Effector CD4-positive, alpha-beta T cell (primary cell): ENCODE measurements at places on chromosomes 2 and 18.

GRCh38 chr2:201084863-201085262 lies 13.1 kb downstream of the NDUFB3 start:
- DNase-seq, result no peak

- no peak for DNase-seq
Observed at GRCh38 chr18:49030138-49030537, 79.4 kb upstream of the SMAD7 start.

DNA sequence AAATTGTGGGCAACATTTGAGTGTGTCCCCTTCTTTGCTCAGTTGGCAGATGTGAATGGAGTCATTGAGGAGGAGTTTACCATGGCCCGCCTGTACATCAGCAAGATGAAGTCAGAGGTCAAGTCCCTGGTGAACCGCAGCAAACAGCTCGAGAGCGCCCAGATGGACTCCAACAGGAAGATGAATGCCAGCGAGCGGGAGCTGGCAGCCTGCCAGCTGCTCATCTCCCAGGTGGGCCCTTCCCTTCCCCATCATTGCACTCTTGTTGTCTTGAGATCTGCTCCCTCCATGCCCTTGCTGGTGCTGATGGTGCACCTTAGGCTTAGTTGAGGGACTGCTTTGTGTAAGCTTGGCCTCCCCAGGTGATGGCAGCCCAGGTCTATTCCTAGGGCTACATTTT lies 47.5 kb upstream of the LYPD6B start:
- no peak for DNase-seq

DNA sequence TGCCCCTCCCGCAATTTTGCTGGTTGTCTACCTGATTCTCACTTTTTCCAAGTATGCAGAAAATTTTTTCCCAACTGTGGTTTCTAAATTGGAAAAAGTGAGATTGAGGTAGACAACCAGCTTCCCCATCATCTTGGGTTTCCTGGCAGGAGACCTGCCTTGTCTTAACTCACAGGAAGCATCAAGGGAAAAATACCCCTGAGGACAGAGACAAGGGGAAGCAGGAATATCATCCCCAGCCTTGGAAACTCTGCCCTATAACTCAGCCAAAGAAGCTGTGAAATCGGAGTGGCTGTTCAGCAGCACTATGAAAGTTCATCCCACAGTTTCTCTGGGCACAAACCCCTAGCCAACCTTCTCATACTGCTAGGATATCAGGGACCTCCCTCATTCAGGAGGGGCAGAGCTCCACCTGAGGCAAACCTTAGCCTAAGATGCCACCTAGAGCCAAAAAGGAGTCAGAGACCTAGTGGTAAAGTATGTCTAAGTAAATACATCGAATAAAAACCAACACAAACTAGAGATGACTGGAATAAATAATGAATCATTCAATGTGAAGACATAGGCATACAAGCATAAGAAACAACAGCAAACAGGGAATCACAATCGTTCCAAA lies 68.2 kb downstream of the ZSWIM2 start:
- DNase-seq, result no peak

DNA sequence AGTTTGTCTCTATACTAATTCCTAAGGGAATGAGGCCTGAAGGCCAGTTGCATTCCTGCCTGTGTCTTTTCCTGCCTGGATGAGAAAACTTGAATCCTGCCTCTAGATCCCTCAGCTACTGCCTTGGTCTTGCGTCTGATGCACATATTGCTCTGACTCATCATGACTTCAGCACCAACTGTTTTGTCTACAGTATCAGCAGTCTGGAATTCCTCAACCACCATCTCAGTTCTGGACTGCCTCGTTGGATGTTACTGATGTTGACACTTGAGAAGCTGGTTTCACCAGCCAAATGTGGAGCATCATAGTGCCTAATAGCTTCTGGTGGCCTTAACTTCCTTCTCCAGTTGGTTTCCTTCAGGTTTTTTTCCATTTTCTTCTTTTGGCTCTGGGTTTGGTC lies 211.0 kb downstream of the CTNNA2 start:
- DNase-seq, result no peak

- DNase-seq, result no peak
Observed at GRCh38 chr2:89837962-89838625, 1146.6 kb downstream of the RPIA start.

DNA sequence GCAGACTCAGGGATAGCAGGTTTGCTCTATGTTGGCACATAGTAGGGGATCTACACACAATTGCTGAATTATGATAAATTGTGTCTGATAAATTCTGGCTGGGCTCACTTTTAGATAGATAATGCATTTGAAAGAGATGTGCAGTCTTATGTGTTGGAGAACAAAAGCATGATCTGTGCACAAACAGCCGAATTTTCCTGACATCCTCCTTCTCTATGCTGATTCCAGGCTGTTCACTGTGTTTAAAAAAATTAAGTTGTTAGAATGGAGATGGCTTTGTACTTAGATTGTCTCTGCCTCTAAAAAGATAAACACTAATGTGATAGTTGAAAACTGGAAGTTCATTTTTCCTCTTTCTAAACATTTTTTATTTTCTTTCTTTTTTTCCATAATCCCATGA lies 2.1 kb downstream of the CERS6 start:
- no peak for DNase-seq

- no peak for DNase-seq
Observed at GRCh38 chr18:74567822-74568221, 29.8 kb upstream of the ZNF407 start.

DNA sequence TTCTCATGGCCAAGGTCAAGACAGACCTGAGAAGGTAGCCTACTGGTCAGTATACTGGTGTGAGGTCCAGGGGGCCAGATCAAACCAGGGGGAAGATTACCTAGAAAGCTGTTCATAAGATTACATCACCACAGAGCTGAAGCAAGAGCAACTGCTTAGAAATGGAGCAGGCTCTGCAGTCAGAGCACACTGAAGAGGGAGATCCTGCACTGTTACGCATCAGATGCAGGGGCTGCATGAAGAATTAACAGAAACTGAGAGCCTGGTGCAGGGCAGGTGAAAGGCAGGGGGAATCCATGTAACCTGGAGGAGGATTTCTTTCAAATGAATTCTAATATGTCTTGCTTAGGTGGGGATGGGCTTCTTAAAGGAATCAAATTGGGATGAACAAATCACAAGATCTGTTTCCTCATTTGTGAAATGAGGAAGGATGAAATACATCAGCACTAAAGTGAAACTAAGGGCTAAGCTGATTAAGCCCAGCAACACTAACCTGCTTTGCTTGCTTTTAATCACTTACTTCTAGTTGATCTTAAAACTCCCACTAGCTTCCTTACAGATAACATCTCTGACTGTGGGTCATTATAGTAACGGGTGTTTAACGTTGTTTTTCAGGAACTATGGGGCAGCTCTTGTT lies 74.3 kb upstream of the ADAM23 start:
- DNase-seq, result no peak

DNA sequence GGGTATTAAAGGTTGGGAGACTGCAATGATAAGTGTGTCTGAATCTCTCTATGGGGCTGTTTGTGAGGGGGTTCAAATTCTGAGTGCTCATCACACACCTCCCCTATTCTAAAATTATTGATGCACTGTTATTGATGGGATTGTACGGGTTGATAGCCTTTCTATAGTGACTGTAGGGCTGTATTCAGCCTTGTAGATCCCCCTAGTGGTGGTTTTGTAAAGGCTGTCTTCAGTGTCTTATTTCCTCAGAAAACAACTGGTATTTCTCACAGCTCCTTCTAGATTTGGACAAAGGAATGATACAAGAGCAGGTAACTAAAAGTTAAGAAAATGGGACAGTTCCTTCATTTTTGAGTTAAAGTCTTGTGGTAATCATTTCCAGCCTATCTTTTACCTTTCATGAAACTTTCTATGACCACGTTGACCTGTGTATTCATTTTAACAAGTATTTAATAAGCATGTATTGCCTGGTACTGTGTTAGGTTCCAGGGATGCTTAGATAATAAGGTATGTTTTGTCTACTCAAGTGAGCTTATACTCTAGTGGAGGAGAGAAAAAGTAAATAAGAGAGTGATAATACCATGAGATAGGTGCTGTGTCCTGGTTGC lies 21.2 kb downstream of the SMAD4 start:
- DNase-seq, result peak; percentile 23

GRCh38 chr2:24972315-24972961 lies 683 bp upstream of the DNAJC27 start:
- peak; percentile 24 for DNase-seq

- DNase-seq, result no peak
Observed at GRCh38 chr2:15640261-15640711, 48.6 kb downstream of the DDX1 start.

GRCh38 chr2:88857951-88858411 lies 166.5 kb downstream of the RPIA start:
- no peak for DNase-seq

DNA sequence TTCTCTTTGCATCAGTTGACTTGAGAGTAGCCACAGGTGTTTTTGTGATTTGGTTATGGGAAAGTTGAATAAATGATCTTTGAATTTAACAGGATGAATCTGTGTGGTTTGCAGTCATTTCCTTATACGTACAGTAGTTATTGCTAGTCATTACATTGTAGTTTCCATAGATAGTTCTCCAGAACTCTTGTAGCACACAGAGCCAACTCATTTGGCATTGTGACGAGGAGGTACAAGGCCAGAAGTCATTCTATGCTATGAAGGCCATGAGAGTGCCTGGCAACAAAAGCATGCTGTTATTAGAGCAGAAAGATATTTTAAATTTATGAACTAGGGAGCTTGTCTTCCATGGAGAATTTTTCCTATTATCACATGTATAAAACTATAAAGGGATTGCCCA lies 973.0 kb upstream of the CHAC2 start:
- DNase-seq, result no peak

DNA sequence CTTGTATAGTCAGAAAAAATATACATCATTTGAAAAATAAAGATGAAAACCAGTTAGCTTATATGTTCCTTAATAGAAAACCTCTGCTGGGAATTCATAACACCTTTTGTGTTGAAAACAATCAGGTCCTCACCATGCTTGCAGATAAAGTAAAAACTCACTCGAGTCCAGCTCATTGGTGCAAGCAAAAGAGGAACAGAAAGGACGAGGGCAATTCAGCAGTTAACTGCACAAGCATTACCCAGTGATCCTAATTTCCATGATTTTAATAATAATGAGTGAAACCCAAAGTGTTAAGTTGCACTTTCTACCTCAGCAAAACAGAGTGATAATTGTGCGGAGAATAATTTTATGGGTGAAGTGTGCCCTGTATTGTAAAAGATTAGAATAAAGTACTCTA lies 839.9 kb downstream of the BCL11A start:
- DNase-seq, result no peak

GRCh38 chr2:240310201-240310600 lies 125.3 kb upstream of the GPC1 start:
- no peak for DNase-seq

- DNase-seq, result no peak
Observed at GRCh38 chr2:102749938-102750337, 11.9 kb upstream of the TMEM182 start.

- DNase-seq, result no peak
Observed at GRCh38 chr2:61410185-61410584, 60.7 kb downstream of the USP34 start.
